NCI-H69 (cell line): ENCODE measurements at places on chromosomes 16 and 17.

DNA sequence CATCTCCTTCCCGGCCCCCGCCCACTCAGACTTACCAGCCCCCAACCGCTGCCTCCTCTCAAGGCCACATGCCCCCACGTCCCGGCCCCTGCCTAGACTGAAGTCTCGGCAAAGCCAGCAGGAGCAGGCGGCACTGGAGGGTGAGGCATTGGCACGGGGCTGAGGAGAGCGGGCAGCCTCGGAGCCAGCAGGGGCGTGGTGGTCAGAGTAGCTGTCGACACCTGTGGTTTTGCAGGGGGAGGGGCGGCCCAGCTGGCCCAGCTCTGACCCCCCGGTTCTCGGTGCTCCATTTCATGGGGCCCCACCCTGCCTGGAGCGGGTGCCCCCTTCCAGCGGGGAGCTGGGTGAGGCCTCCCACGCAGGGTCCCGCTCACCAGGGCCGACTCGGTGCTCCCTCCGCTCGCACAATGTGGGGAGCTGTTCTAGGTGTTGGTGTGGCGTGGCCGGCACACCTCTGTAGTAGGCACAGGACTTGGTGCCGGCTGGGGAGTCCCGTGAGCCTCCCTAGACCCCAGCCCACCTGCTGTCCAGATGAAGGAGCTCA, 4.7 kb downstream of the CDH15 start:
- DNase-seq = no peak

- no peak for DNase-seq
These were observed 138.8 kb upstream of the CRHR1 start for GRCh38 chr17:45645330-45645729.

GRCh38 chr17:40618754-40619625, 28.6 kb downstream of the SMARCE1 start:
- peak; percentile 6 for DNase-seq

GRCh38 chr17:72555052-72555451, 434.2 kb downstream of the SOX9 start:
- DNase-seq = no peak

- no peak for DNase-seq
These were observed 48.7 kb downstream of the CCDC42 start for GRCh38 chr17:8695916-8696415.

DNA sequence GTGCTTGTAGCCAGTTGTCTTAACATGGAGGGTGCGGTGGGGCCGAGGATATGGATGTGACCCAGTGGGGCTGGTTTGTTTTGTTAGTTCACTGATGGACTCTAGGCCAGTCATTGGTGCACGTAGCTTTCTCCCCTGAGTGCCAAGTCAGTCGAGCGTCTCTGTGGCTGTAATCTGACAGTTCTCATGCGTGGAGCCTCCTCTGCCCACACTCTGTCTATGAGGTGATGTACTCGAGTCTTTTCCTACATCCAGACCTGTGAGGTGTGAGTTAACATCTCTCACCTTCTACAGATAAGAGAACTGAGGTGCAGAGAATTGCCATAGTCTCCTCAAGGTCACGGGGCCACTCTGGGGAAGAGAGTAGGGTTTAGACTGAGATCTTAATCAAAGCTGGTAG, 90.2 kb downstream of the MARCHF10 start:
- no peak for DNase-seq

GRCh38 chr17:38693700-38694329, 11.3 kb upstream of the MLLT6 start:
- no peak for DNase-seq

DNA sequence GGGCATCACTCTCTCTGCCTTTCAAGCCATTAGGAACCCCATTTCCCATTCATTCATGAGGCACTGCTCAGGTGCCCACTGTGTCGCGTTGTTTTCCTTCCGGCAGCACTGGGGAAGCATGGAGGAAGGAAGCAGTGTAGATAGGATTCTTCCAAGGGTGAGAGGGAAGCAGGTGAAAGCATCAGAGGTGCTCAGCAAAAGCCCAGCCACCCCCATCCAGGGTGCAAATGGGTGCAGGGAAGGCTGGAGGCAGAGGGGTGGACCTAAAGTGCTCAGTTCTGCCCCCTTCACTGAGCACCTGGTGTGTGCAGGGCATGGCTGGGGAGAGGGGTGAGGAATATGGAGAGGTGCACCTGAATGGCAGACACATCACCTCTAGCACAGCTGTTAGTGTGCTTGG, 3.4 kb upstream of the NXPH3 start:
- DNase-seq = no peak

DNA sequence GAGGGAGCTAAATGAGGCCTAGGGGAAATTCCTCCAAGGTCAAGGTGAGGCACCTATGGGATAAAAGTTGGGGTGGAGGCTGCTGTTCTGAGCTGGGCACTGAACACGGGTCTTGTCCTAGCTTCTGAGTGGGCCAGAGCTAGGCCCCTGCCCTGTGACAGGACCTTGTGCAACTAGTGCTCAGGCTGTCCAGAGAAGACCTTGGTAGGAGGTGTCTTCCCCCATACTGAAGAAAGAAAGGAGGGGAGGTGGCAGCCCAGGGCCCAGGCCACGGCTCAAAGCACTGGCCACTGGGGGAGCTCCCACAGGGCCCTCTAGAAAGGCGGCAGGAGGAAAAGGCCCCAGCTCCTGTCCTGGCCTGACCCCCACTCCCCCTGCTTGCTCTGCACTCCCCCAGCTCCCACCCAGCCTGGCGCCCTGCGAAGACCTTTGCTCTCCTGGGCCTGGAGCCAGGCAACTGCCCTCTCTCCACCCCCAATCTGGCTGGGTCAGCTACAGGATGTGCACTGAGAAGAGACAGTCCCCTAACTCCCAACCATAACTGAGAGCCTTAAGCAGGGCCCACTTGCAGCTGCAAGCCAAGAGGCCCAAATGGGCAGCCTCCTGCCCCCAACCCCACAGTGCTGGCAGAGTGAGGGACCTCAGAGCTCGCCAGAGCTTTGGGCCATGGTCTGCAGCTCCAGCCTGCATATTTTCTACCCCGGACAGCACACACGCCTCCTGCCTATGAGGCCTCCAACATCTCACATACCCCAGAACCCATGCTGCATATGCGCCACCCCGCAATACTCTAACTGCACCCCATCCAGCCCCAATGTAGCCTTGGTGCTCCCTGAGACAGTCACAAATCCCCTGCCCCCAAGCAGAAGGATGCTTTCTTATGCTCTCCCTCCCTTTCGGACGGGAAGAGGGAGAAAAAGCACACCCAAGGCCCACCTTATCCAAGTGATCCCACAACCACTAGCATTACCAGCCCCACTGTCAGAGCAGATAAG, 15.3 kb downstream of the HSD11B2 start:
- DNase-seq = no peak

GRCh38 chr16:74463888-74464287, 42.6 kb upstream of the CLEC18B start:
- DNase-seq = no peak

- no peak for DNase-seq
These were observed 503 bp downstream of the DHX58 start for GRCh38 chr17:42111871-42112551.

GRCh38 chr16:11105038-11105903, 150.7 kb downstream of the SOCS1 start:
- peak; percentile 20 for DNase-seq

GRCh38 chr16:29810699-29811169, 1.3 kb upstream of the PRRT2 start:
- DNase-seq = peak; percentile 58

- no peak for DNase-seq
These were observed 22.5 kb downstream of the OR1D5 start for GRCh38 chr17:3040882-3041281.

- DNase-seq = no peak
These were observed 20.5 kb upstream of the DHX8 start for GRCh38 chr17:43463241-43463640.

DNA sequence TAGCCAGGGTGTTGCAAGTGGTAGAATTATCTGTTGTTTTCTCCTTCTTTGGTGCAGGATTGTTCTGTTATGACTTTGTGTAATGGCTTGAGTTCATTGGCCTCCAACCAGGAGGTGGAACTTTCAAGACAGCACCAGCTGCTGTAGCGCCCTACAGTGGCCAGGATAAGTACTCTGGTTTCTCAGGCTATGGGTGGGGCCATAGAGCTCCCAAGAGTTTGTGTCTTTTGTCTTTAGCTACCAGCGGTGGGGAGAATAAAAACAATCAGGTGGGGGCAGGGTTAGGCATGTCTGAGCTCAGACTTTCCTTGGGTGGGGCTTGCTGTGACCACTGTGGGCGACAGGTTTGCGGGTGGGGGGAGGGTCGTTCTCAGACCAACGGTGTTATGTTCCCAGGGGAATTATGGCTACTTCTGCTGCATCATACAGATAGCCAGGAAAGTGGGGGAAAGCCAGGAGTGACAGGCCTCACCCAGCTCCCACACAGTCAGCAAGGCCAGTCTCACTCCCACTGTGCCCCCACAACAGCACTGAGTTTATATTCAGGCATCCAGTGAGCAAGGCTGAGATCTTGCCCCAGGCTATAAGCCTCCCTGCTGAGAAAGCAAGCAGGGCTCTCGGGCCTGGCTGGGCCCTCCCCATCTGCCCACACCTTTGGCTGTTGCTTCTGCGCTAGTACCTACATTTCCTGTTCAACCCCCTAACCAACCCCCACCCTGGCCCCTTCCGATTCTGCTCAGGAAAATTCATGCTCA, 15.4 kb downstream of the ABCA10 start:
- DNase-seq = peak; percentile 25

DNA sequence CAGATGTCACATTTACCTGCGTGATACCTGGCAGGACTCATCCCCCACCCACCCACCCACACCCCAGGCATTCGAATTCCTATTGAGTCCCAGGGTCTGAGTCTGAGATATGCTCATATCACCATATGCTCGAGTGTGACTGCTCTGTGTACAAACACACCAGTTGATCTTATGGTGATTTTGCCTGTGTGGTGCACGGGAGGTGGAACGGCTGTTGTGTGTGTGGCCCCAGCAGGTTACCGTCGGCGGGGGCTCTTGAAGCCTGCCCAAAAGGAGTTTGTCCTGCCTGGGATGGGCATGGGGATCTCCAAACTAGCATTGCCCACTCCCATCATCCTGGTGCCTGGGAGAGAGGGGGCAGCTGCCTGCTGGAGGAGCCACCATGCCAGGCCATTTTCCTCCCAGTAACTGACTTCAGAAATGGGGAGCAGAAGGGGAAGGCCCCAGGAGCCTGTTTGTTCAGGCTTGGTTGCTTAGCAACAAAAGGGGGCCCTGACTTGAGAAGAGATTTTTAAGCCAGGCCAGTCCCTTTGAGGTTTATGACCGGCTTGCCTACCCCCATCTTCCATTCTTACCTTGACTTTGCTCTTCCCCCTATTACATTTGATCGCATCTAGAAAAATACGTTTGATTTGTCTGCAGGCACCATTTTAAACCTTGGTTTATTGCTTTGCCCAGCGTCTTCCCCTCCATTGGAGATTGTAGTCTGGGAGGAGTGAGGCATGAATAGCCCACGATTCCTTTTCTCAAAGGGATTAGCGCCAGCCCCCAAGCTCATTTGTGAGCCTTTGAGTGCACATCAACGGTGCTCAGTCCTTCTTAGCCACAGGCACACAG, 217.7 kb downstream of the CCDC182 start:
- peak; percentile 87 for DNase-seq

DNA sequence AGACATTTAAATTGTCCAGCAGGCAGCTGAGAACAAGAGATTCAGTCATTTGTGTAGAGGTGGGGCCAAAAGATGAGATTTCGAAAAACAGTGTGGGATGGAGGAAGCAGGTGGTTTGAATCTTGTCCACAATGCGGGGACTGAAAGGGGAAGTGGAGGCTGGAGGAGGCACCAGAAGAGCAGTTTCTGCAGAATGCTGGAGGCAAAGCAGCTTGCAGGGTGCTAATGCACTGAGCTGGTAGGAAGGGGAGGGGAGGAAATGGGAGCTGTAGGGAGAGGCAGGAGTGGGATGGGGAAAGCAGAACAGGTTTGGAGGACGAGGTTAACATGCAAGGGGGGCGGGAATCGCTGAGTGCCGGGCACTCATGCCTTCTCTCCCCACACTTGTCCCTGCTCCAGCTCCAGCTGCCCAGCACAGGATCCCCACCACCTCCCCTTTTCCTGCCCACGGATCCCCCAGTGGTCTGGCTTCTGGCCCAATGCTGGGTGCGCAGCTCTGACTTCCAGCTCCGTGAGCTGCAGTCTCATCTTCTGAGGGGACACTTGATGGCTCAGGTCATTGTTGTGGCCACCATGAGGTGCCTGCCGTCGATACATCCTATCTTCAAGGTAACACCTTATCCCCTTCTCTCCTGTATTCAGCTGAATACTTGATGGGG, 9.4 kb downstream of the C17orf100 start:
- no peak for DNase-seq

GRCh38 chr16:49148410-49148809, 133.2 kb downstream of the CBLN1 start:
- no peak for DNase-seq

DNA sequence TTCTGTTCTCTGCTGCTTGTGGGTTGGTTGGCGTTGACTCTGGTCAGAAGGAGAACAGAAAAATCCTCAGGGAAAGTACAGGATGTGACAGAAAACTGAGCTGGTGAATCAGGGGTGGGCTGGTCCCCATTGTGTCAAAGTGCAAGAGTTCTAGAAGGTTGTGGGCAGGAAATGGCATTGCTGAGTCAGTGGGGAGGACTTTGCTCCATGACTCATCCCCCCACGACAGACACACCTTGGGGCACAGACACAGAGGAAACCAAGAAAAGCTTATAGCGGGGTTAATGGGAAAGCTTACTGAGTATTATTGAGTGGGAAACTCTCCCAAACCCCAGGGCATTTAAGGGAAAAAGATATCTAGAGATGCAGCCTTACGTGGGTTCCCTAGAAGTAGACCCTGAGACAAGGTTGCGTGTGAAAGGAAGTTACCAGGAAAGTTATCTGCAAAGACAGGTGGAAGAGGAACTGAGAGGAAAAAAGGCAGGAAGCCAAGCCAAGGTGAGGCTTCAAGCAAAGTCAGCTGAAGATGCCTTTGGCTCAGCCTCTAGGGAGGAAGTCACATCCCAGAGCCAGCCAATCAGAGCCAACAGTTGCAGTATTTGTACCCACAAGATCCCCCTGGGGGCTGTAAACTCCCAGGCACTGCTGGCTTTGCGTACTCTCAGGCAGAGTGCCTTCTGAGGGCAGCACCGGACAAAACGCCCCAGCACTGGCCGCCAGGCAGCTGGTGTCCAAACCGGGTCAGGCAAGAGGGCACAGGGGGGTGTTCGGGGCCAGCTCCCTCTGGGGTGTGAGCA, 86.4 kb downstream of the FOXL1 start:
- DNase-seq = no peak

DNA sequence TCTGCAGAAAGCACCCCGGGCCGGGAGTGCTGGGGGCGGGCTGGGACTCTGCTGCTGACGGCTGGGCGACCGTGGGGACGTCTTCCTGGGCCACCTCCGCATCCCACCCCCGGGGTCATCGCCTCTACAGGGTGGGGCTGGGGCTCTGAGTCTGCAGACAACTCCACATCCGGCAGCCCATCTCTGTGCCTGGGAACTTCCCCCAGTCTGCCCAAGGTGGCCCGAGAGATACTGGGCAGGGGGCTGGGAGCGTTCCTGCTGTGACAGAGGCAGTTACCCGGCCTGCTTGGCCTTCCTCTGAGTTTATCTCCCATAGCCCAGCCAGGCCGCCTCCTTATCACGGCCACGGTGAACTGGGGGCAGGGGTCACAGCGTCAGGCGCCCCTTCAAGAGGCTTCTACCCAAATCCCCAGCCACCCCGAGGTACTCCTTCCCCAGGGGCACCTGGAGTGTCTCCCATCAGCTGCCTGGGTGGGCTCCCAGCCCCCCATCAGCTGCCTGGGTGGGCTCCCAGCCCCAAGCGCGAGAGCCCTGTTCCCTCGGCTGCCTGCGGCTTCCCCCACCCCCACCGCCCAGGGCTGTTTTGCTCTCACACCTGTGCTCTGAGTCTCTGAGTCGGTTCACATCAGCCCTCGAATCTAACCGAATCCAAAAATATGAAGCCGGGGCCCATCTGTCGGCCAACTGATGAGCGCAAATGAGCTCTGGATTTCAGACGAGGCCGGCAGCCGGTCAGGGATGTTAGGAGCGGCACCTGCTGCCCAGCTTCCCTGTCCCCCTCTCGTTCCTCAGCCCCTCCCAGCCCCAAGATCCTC, 15.6 kb upstream of the CBFA2T3 start:
- peak; percentile 31 for DNase-seq
